ENCODE measurements at places on chromosomes 4 and X. TPM values are rescaled to one million over a fixed set of nuclear protein-coding genes. Genes with fewer than 3 reads are reported as not detected.

DNA sequence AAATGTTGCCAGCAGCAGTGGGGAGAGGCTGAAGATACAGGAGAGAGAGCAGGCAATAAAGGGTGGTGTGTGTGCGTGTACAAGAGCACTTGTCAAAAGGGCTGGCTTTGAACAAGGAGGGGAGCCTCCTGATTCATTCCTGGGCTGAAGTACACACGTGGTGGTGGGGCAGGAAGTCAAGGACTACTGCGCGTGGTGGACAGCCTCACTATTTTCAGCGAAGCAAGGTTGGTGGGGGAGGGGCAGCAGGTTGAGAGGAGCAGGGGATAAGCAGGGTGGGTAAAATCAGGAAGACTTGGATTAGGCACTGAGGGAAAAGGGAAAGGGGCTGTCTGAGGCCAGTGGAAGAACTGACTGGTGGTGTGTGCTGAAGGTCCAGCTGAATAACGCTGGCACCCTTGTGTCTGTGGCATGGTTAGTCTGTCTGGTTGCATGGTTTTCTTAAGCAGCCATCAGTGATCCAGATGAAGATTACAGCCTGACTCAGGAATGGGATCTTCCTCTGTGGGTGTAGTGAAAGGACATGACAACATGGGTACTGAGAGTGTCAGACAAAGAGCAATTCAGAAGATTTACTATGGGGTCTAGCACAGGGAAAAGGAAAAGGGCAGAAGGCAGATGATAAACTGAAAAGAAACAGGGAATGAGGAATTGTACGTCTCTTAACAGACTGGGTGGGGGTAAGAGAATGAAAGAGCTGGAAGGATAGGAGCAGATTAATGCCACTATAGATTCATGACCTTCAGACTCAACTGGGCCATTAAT, 149.8 kb downstream of the CHM start:
- no peak for DNase-seq
- H3K4me3 ChIP-seq = no peak overlapping the region
- no peaks in the 10 kb centered on the region for H3K27me3 ChIP-seq
- no peak overlapping the region for H3K27ac ChIP-seq

DNA sequence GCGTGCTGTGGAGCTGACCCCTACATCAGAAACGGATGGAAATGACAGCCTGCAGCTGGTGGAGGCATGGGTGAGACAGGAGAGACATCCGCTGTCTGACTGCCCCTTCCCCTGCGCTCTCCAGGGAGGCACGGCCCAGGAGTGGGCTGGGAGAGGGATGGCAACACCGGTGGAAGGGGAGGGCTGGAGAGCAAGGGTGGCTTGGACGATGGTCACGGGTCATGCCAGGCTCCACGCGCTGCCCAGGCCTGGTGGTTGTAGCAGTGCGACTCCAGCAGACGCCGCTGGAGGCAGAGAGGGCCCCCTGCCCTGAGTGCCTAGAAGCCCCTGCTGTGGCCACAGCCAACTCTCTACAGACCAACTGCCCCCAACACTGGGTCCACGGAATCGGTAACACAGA, 47.9 kb downstream of the GAK start:
- H3K4me3 ChIP-seq = no peak overlapping the region
- no peaks in the 10 kb centered on the region for H3K4me1 ChIP-seq
- DNase-seq = no peak
- H3K27ac ChIP-seq = no peak overlapping the region
- no peaks in the 10 kb centered on the region for H3K27me3 ChIP-seq

- DNase-seq = no peak
- H3K4me3 ChIP-seq = no peak overlapping the region
- H3K4me1 ChIP-seq = no peaks in the 10 kb centered on the region
- no peaks in the 10 kb centered on the region for H3K36me3 ChIP-seq
Observed at GRCh38 chrX:63959975-63960374, 175.0 kb upstream of the ARHGEF9 start.

- no peak overlapping the region for H3K27ac ChIP-seq
- no peak for DNase-seq
- no peaks in the 10 kb centered on the region for H3K27me3 ChIP-seq
- H3K4me3 ChIP-seq = no peak overlapping the region
- no peaks in the 10 kb centered on the region for H3K4me1 ChIP-seq
Observed at GRCh38 chr4:138501614-138502013, 259.5 kb upstream of the SLC7A11 start.

DNA sequence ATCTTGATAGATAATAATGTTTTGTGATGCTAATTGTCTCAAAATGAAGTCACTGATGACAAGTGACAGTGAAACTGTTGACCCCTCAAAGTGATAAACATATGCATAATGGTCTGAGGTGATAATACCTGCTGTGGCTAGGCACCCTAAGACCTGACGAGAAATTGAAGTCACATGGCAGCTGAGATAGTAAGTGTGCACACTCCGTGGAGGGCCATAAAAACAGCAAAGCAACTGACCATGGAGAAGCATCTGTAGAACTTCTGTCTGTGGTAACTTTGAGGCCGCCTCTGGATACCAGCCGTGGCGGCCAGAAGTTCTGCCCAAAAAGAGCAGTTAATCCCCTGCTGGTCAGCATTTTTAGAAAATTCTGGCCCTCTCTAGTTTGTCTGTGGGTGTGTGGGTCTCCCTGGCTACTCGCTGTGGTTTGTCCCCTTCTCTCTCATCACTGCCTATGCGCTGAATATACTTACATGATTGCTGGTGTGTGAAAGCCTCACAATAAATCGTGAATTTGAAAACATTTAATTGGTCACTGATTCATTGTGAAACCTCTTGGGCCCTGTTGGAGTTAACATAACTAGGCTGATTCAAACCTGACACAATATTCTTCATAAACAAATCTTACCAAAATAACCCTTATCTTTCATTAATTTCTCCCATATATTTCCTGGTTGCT, 50.6 kb downstream of the CCDC149 start:
- H3K27me3 ChIP-seq = no peaks in the 10 kb centered on the region
- DNase-seq = no peak
- no peak overlapping the region for H3K4me3 ChIP-seq
- H3K27ac ChIP-seq = no peak overlapping the region
- H3K4me1 ChIP-seq = peaks cover 10% of the 10 kb centered on the region

- no peak for DNase-seq
- no peak overlapping the region for H3K27ac ChIP-seq
- H3K4me1 ChIP-seq = no peaks in the 10 kb centered on the region
- no peaks in the 10 kb centered on the region for H3K27me3 ChIP-seq
- no peaks in the 10 kb centered on the region for H3K36me3 ChIP-seq
- no peak overlapping the region for H3K4me3 ChIP-seq
Observed at GRCh38 chr4:105603158-105603557, 50.7 kb downstream of the ARHGEF38 start.

GRCh38 chr4:37844204-37844603, 17.7 kb downstream of the PGM2 start:
- no peaks in the 10 kb centered on the region for H3K36me3 ChIP-seq
- no peak for DNase-seq
- H3K4me3 ChIP-seq = no peak overlapping the region
- no peaks in the 10 kb centered on the region for H3K27me3 ChIP-seq
- no peak overlapping the region for H3K27ac ChIP-seq

DNA sequence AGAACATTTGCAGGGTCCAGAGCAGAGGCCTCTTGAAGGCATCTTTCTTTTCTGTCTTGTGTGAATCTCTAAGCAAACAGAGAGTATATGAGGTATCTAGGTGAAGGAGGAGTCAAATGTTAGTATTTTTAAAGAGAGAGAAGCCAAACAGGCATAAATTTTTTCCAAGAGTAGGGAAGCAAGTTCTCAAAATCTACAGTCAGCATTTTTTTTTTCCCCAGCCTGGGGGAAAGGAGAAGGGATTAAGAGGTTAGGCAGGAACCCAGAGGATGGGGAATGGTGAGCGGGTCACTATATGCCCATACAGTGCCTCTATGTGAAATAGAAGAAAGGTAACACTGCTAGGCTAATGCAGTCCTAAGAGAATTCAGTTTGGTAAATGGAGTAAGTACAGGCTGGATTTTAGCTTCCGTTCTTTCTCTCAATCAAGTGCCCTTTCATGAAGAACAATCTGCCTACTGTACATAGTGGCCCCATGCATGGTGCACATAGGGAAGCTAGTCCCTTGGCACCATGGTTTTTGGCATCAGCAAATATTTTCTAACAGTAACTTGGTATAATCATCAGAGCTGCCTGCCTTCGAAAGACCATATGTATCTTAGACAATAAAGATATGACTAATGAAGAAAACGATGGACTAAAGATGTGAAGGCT, 163.1 kb upstream of the MAB21L2 start:
- no peak overlapping the region for H3K27ac ChIP-seq
- no peaks in the 10 kb centered on the region for H3K36me3 ChIP-seq
- H3K4me3 ChIP-seq = no peak overlapping the region

- H3K27me3 ChIP-seq = no peaks in the 10 kb centered on the region
- no peak for DNase-seq
- peaks cover under 1% of the 10 kb centered on the region for H3K36me3 ChIP-seq
- no peak overlapping the region for H3K27ac ChIP-seq
- no peak overlapping the region for H3K4me3 ChIP-seq
- no peaks in the 10 kb centered on the region for H3K4me1 ChIP-seq
Observed at GRCh38 chrX:77505227-77505626, 58.0 kb downstream of the FGF16 start.

DNA sequence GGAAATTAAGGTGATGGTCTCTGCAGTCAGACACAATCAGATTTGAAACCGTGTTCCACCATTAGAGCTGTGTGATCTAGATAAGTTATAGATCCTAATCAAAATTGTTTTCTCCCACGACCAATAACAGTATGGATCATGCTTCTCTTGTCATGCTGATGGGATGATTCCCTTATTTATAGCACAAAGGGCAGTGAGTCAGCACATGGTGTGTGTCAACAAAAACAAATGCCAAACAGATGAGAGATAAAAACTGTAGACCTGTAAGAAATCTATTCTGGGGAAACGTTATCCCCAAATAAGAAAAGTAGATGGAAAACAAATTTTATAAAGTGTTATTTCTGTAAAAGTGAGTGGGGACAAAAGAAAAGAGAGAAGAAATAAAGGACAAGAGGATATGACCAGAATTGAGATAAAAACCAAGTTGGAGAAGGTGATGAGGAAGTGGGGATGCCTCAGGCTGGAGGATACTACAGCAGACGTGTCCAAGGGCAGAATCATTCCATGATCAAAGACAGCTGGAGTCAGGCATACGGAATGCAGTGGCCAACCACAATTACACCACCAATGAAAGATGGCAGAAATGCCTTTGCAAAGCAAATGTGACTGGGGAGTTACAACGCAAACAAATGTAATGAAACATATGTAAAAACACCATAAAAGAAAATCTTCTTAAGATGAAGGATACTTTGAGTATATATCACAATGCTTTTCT, 377.8 kb upstream of the PRKX start:
- H3K36me3 ChIP-seq = no peaks in the 10 kb centered on the region
- H3K27ac ChIP-seq = no peak overlapping the region
- no peak for DNase-seq
- no peaks in the 10 kb centered on the region for H3K27me3 ChIP-seq

GRCh38 chr4:102585329-102585728, 84.2 kb downstream of the NFKB1 start:
- H3K4me1 ChIP-seq = no peaks in the 10 kb centered on the region
- H3K4me3 ChIP-seq = no peak overlapping the region
- no peaks in the 10 kb centered on the region for H3K36me3 ChIP-seq
- H3K27ac ChIP-seq = no peak overlapping the region

DNA sequence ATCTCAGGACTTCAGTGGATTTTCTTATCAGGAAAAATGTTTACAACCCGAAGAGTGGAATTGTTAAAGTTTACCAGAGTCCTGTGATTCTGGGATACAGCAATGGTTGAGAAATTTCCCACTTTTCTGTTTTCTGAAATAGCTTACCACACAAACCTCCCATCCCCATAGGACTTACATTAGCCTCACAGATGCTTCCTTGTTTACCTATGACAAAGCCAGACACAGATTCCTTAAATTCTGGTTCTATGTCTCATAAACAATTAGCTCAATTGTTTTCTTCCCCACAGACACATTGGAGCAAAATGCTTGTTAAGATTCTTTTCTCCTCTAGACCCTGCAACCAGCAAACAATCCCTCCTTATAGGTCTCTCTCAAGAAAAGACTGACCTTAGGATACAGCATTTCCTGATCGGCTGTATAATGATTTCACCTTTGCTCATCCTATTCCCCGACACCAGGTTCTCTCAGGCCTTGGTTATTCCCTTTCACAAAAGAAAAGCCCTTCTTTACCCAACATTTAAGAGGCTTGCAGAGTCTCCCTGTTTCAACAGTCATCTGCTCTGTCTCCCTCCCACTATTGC, 886.2 kb downstream of the ARAP2 start:
- no peak overlapping the region for H3K27ac ChIP-seq
- H3K36me3 ChIP-seq = no peaks in the 10 kb centered on the region
- no peaks in the 10 kb centered on the region for H3K4me1 ChIP-seq
- DNase-seq = no peak

DNA sequence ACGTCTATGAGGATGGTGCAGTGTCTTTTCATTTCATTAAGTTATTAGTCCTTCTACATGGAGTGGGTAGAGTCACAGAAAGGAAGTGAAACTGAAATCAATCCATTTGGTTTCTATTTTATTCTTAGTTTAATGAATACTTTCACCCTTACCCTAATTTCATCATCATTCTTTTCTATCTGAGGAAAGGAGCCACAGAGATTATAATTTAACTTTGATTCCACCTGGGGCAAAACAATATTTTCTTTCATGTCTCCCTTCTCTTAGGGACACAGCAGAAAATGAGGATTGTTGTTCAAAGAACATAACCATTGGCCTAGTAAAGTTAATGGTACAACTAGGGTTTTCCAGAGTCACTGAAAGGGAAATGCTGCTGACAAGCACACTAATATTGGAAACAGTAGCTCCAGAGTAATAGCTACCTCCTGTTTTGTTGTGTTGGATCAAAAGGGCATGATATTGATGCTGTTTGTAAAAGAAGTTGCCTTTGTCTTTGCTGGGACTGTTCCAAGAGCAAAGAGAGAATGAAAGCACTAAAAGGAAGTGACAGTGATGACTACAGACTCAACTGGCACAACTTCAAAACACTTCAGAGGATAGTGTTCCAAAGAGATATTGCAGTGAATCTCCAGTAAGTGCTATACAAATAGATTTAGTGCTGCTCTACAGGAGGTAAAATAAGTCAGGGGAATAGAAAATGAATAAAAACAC, 247.1 kb upstream of the PITX2 start:
- H3K27me3 ChIP-seq = no peaks in the 10 kb centered on the region
- no peak overlapping the region for H3K27ac ChIP-seq
- H3K36me3 ChIP-seq = no peaks in the 10 kb centered on the region

Gene BANK1
- 0.10 TPM for total RNA-seq

Gene ZIC3
- total RNA-seq = not detected

Gene ARHGAP6
- total RNA-seq = 10.7 TPM

Gene GRK4
- total RNA-seq = 2.8 TPM

Gene PNMA3
- total RNA-seq = not detected

All from gastrocnemius medialis (tissue), 4 donors.